ENCODE measurements at places on chromosomes 7 and 10.

GRCh38 chr10:11525503-11525902, 85.9 kb downstream of the USP6NL start:
- no peak for DNase-seq

- no peak for DNase-seq
Measured at GRCh38 chr10:34786464-34786863, 28.6 kb downstream of the PARD3 start.

- DNase-seq: no peak
Measured at GRCh38 chr10:59817773-59818172, 64.5 kb upstream of the MRLN start.

GRCh38 chr7:105439174-105439893, 50.6 kb upstream of the SRPK2 start:
- DNase-seq: no peak

DNA sequence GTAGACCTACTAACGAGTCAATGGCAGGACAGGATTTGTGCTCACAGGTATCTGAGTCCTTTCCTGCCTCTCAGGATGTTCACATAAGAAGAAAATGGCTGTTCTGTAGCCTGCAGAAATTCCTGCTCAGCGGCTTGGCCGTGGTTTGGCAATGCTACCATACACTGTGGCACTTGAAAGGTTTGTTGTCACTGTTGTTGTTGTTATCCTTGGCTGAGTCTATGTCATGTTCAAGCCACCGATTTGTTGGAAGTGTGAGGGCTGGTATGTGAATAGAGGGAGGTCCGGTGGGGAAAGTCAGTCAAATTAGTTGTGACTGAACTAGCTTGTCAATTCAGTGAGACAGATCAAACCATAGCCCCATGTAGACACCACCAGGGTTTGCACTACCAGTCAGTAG, 199.9 kb downstream of the TRIL start:
- DNase-seq: no peak

DNA sequence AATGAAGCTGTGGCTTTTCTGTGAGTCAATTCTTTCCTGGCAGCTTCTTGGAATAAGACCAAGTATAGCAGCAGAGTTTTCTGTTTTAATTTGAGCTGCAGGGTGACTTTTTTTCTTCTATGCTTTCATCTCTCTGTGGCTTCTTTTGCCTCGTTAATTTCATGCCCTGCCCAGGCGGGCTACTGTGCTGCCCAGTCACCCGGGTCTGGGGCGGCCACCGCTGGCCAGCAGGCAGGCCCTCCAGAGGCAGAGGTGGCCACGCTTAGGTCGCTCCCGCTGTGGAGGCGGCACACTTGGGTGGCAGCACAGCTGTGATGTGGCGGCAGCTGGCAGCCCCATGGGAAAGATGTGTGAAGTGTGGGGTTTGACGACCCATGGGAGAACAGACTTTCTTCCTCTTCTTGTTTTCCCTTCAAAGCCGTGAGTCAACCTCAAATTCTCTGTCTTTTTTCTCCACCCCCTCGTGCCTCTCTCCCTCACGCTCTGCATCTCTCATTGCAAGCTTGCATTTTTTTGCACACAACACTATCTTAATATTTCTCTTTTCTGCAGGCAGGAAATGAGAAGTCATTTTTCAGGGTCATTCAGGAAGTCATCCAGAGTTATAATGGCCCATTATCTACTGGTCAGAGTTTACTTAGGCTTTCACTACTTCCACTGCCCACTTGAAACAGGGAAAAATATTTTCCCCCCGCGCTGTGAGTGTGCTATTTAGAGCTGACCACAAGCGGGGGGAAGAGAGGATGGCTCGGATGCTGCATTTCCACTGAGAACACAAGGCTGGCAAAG, 67.8 kb downstream of the EGFR start:
- no peak for DNase-seq

DNA sequence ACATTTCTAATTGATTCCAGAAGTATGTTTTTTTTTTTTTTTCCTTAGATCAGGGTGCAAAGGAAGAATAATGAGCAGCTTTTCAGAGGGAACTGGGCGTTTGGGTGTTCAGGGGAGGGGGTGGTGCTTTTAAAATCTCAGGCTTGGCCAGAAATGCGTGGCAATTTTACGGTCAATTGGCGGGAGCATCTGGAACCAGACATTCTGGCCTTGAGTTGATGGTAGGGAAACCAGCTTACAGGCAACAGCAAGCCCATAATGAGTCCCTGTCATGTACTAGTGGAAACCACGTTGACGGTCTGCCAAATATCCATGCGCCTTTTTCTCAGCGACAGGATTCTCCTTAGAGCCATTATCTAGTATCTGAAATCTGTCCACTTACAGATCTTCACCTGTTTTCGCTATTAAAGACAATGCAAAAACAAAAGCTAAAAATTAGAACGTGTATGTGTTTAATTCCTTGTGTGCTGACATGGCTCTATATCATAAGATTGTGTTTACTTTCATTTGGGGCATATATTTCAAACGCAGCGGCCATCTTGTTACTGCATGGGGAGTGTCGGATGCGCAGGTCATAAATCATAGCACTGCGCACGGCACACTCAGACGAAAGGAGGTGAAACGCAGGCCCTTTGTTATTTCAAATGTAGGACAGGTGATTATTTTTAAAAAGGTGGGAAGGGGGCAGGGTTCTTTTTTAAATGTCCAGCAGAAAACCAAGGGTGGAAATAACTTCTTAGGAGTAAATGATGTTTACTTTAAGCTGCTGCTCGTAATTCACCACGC, 209.2 kb downstream of the AGMO start:
- DNase-seq: no peak

GRCh38 chr7:101594790-101595189, 34.3 kb downstream of the MYL10 start:
- no peak for DNase-seq

DNA sequence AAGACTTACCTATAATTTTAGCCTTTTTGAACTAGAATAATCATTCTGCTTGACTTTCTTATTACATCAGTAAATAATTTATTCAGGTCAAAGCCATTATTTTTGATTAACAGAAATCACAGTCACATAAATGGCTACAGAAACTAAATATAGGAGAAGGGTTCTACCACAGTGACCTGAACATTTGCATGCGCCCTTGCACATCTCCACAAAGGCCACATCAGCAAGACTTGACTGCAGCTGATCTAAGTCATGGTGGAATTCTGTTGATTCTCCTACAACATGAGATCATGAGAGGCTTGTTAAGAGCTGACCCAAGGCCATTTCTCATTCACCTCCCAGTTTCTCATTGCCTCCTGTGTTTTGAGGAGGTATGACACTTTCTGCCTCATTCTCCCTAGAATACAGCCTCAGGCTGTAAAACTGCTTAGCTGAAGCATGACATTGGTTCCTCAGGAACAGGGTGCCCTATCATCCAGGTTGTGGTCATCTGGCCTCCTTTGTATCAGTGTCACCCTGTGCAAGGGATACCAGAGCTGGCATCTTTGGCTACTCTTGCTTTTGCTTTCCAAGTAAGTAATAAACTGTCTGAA, 6.7 kb upstream of the IMMP2L start:
- DNase-seq: no peak

DNA sequence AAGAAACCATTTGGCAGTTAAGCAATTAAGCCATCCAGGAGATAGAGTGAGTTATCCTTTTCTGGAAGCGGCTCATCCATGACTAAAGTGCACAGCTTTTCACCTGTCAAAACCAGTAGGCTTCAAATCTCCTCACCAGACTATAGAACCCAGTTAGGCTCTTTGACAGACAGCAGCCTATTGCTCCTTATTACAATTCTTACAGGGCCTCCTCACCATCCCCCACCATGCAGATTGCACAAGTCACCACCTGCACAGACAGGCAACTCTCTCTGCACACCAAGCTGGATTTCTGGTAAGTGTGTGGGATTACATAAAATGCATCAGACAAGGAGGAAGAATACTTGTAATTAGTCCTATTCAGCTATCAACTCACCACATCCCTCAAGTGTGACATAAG, 301.6 kb downstream of the SNX13 start:
- DNase-seq: no peak
